Fibroblast of skin of back (primary cell): ENCODE measurements at places on chromosomes 3 and 15.

DNA sequence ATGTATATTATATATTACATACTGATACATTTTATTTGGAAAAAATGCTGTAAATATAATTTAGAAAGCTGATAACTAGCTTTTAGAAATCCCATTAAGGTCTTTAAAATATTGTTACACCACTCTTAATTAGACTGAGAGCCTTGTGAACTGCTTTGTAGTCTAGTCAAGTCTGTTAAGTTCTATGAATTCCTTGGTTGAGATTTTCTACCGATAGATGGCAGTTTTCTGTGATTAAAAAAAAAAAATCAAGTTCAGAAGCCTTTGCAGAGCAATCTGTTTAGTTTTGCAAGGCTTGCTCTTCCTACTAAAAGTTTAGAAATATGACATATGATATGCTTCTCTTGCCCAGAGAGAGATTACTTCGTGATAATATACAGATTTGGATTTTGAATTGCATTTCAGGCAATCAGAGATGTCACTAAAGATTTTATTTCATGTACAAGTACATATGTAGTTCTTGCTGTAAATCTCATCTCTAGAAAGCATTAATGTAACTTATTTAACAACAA is 60.4 kb upstream of the SLITRK3 start:
- no peak for DNase-seq

- DNase-seq: peak; percentile 45
Measured at GRCh38 chr3:99475229-99475628, 163.2 kb upstream of the COL8A1 start.

- DNase-seq: no peak
Measured at GRCh38 chr3:17514597-17514996, 227.8 kb downstream of the TBC1D5 start.

- peak; percentile 42 for DNase-seq
Measured at GRCh38 chr3:151290673-151291072, 12.3 kb upstream of the P2RY14 start.

DNA sequence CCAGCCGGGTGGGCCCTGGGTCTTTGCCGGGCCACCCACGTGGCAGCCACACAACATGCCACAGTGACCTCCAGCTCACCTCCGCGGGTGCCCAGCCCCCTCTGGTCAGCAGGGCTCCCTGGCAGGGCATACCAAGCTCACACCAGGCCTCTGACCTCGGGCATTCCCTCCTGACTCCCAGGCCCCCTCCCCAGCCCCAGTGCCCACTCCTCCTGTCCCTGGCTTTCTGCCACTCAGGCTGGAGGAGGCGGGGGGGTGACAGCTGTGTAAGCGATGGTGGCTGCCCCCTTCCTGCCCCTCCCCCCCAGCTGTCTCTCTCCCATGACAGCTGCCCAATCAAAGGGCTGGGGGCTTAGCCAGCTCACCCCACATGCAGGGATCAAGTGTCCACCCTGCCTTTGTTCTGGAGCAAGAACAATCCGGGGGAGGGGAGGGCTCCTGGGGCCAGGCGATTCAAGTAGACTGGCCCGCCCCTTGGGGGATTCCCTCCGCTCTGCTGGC is 3.3 kb downstream of the PCBP4 start:
- no peak for DNase-seq

- DNase-seq: no peak
Measured at GRCh38 chr3:142489572-142490323, 41.9 kb upstream of the XRN1 start.

GRCh38 chr3:183967693-183968092 is 50.0 kb downstream of the ABCC5 start:
- DNase-seq: no peak

DNA sequence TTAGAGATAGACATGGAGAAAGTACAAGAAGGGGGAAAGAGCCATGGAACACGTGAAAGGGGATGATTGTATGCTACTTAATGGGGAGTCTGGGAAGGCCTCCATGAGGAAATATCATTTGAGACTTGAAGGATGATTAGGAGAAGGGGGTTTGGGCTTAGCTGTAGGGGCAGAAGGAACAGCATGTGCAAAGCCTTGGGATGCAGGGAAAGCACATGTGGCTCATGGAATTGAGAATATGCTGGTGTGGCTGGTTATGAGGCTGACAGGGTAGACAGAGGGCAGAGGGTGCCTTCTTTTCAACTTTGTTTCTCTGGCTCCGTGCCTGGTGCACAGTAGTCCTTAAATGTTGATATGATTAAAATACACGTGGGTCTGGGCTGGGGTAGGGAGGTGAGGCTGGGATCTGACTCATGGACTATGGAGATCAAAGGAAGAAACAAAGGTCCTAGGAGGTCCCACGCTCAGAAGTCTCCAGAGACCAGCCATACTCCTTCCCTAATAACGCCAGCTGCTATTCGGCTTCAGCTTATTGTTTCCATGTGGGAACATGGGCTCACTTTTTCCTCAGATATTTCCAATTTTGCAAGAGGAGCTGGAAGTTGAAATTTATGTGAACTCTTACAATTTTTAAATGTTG is 1.1 kb downstream of the GTF2E1 start:
- peak; percentile 15 for DNase-seq

DNA sequence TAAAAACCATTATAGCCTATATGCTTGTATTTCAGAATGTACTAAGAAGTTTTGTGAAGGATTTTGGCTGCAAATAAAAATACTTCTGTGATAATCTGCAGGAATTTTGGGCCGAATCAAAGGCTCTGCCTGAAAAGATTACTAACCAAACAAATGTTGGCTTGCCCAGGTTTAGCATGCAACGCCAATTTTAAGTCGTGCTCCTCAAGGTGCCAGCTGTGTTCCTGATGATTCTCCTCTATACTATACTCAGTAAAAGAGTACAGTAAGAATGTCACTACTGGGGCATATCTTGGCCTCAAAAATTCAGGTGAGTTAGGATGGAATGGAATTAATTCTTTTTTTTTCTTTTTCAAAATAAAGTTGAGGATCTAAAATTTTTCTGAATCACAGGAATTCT is 150.8 kb upstream of the TSPAN3 start:
- no peak for DNase-seq

GRCh38 chr15:77825252-77825542 is 192.5 kb upstream of the LINGO1 start:
- no peak for DNase-seq

GRCh38 chr15:94175420-94175819 is 55.9 kb upstream of the MCTP2 start:
- no peak for DNase-seq

GRCh38 chr3:196775938-196776337 is 36.3 kb downstream of the PAK2 start:
- no peak for DNase-seq

- DNase-seq: peak; percentile 60
Measured at GRCh38 chr3:105729667-105730066, 139.1 kb downstream of the CBLB start.

DNA sequence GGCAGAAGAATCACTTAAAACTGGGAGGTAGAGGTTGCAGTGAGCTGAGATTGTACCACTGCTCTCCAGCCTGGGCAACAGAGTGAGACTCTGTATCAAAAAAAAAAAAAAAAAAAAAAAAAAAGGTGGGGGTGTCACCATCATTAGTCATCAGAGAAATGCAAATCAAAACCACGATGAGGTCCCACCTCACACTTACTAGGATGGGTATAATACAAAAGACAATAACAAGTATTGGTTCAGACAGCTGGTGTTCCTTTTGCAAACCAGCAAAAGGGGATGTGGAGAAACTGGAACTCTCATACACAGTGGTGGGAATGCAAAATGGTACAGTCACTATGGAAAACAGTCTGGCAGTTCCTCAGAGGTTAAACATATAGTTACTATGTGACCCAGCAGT is 78.7 kb upstream of the TSC22D2 start:
- no peak for DNase-seq

- no peak for DNase-seq
Measured at GRCh38 chr3:109382588-109382987, 45.2 kb upstream of the DPPA4 start.

- DNase-seq: no peak
Measured at GRCh38 chr3:170734043-170734734, 135.8 kb downstream of the RPL22L1 start.

GRCh38 chr3:24290596-24290995 is 204.1 kb downstream of the THRB start:
- DNase-seq: peak; percentile 79

GRCh38 chr3:130699765-130700164 is 46.9 kb downstream of the PIK3R4 start:
- peak; percentile 19 for DNase-seq

DNA sequence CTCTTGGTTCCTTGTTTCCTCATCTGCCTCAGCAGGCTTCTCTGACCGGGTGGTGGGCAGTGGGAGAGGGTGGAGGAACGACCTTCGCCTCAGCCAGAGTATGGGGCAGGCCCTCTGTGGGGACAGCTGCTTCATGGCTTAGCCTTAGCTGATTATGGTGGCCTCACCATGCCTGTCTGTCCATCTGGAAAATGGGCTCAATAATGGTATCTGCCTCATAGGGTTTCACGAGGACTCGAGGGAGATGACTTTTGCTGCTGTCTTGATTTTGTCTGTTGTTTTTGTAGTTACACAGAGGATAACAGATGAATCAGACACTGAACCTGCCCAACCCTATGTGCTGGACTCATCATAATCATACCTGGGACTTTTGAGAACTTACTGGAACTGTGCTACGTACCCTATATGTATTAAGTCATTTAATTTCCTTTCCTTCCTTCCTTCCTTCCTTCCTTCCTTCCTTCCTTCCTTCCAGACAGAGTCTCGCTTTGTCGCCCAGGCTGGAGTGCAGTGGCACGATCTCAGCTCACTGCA is 46.5 kb downstream of the CDC25A start:
- no peak for DNase-seq

GRCh38 chr3:38840987-38841386 is 25.0 kb upstream of the SCN10A start:
- peak; percentile 12 for DNase-seq

DNA sequence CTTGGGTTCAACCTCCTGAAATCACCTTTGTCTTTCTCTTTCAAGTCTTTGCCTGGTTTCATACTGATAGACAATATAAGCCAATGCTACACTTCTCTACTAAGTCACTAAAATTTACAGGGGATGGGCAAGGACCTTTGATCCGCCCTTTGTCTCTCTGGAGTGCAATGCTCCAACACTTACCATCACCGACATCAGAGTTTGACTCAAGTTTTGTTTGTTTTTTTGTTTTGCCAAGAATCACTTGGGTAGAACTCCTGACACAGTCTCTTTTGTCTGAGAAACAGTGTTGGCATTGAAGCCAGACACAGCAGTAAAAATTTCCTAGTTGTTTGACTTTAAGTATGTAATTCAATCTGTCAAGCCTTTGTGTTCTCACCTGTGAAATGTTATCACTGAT is 29.3 kb downstream of the NFKBIZ start:
- DNase-seq: no peak
